ENCODE measurements at places on chromosomes 7 and 10.

- DNase-seq, result no peak
Observed at GRCh38 chr7:90723866-90724265, 127.7 kb downstream of the CDK14 start.

GRCh38 chr7:52925332-52925731 is 110.1 kb upstream of the POM121L12 start:
- no peak for DNase-seq

GRCh38 chr7:30831227-30831626 is 60.0 kb downstream of the MINDY4 start:
- DNase-seq, result no peak

- DNase-seq, result no peak
Observed at GRCh38 chr10:74923556-74923955, 97.2 kb downstream of the KAT6B start.

GRCh38 chr7:16708980-16709379 is 44.6 kb upstream of the TSPAN13 start:
- no peak for DNase-seq

GRCh38 chr7:121545418-121545817 is 149.3 kb upstream of the FAM3C start:
- no peak for DNase-seq

- DNase-seq, result no peak
Observed at GRCh38 chr10:124736491-124737136, 7.6 kb downstream of the FAM53B start.

- no peak for DNase-seq
Observed at GRCh38 chr10:33935350-33935749, 600.9 kb upstream of the NRP1 start.

DNA sequence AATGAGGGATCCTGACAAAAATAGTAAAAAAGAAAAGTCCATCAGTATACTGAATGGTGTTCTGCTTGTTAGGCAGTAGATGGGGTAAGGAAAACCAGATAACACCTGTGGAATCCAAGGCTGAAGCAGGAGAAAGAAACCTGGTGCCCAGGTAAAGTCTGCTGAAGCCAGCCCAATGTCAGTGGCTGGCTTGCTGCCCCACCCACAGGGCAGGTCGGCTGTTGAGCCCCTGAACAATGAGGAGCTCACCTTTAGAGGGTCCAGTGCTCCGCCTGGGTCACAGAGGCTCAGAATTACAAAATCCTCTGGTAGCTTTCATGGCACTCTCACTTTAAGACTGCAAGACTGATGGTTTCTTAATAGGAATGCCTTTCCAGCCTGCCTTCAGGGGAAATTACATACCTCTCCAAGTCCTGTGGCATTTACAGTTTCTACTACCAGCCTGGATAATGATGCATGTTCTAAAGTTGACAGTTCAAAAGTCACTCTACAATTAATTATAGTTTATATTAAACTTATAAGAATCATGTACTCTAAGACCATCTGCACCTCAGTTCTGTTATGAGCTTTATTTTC is 23.8 kb downstream of the DHX32 start:
- no peak for DNase-seq

All from activated CD4-positive, alpha-beta T cell treated with anti-CD3 and anti-CD28 coated beads, Interleukin-2, amount 50 U/mL, for 24 hours (primary cell).